H1 (cell line): ENCODE measurements at places on chromosomes 16 and 17. TPM values are rescaled to one million over a fixed set of nuclear protein-coding genes. Genes with fewer than 3 reads are reported as not detected.

CHP2 gene
- total RNA-seq: 1.6 and 1.7 TPM in 2 replicates

- no peak for DNase-seq
Measured at GRCh38 chr17:10428781-10429180, 7.0 kb upstream of the MYH8 start.

DNA sequence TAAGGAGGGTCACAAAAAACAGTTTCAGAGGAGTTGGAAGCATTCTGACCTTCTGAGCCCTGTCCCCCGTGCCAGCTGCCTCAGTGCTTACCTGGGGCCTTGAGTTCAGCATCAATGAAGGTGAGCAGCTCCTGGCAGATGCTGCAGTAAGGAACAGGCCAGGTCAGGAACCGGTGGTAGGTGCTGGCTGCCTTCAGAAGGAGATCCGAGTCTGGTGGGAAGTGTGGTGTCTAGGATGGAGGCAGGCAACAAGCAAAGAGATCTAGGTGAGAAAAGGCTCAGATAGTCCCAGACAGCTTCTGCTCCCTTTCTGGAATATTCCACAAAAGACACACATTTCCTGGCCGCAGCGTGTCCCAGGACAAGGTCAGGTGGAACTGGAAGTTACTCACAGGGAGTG is 37.2 kb upstream of the PIK3R6 start:
- no peak for DNase-seq

GINS3 gene
- 13.4 and 15.4 TPM in 2 replicates for total RNA-seq

- no peak for DNase-seq
Measured at GRCh38 chr17:78736526-78737079, 45.5 kb downstream of the CYTH1 start.

DNA sequence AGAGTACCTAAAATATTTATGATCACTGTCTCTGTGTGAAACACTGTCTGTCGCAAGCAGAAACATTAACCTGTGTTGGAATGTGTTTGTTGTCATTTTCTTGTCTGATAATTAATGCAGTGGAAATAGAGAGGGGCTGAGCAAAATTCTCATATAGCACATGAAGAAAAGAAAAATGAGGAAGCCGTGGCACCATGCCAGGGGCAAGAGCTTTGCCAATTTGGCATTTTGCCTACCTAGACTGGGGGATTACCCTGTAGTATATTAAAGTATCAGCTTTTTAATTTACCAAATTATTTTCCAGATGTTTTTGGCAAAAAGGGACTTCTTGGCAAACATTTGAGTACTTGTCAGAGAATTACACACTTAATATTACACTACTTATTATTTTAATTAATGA is 1326.6 kb upstream of the GOT2 start:
- no peak for DNase-seq

- DNase-seq: no peak
Measured at GRCh38 chr17:20825539-20825938, 217.3 kb downstream of the USP22 start.

GRCh38 chr17:77462090-77462489 is 321.3 kb downstream of the SEC14L1 start:
- DNase-seq: no peak

DNA sequence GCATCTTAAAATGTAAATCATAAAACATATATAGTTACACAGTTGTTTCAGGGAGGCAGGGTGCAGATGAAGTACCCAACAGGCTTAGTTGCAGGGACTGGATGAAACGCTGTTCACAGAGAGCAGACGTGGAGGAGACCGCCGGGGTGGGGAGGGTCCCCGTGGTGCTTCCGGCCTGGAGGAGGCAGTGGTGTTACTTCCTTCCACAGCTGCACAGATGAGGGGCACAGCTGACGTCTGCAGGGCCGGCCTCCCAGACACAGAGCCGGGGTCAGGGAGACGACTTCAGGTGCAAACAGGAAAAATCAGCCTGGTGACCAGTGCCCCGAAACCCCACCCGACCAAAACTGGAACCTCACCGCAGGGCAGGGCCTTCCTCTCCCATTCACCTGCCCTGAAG is 17.1 kb downstream of the SPIRE2 start:
- no peak for DNase-seq

TSNAXIP1 gene
- total RNA-seq: 0.37 and 1.3 TPM in 2 replicates

CACNG4 gene
- 5.6 and 5.9 TPM in 2 replicates for total RNA-seq

PITPNM3 gene
- total RNA-seq: 1.7 and 2.1 TPM in 2 replicates

DNA sequence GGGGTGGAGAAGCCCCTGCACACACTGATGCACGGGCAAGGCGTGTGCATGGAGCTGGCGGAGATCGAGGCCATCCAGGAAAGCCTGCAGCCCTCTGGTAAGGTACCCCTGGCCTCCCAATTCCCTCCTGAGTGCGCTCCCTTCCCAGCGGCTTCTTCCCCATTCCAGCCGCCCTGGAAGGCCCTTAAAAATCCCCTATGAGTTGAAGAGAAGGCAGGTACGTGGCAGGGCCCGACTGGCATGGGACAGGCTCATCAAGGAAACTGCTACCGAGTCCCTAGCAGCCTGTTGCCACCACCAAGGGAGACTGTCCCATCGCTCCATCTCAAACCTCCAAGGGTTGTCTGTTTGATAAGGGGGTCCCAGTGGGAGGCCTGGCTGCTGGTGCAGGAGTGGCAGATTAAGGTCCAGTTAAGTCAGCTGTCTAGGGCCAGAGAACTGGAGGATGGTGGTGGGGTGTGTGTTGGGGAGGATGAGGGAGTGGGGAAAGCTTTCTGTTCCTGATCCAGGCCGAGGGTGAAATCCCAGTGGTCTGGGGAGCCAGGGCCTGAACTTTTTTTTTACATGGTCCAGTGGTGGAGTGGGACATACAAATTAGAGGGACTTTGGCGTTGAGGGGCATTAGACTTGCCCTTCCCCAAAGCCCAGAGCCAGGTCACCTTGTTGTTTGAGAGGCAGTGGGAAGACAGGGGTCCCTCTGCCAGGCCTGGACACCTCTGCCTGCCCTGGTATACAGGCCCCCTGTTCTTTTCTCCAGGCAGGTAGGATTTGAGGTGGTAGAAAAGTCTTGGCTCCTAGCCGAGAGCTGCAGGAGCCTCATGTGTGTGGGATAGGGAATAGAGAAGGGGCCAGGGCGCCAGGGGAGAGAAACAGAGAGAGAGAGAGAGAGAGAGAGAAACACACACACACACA is 994 bp downstream of the IGFBP4 start:
- DNase-seq: no peak
